ENCODE measurements at places on chromosomes 1 and 21.

- no peak for DNase-seq
These were observed 23.9 kb upstream of the RUNX1 start for GRCh38 chr21:35072960-35073359.

- DNase-seq, result no peak
These were observed 44.8 kb upstream of the CCDC27 start for GRCh38 chr1:3707298-3707938.

DNA sequence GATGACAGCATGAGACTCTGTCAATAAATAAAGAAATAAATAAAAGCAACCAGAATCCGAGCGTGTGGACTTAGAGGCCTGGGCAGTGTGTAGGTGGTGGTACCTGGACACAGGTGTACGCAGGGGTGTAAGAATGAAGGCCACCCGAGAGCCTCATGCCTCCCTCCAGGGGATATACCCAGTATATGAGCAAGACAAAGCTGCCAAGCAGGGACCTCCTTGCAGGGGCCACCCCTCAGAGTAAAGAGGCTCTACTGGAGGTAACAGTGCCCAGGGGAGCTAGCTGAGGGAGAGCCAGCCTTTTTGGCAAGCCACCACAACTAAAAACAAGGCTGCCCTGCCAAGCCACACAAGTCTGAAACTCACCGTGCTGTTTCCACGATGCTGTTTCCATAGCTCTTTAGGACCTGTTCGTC lies 179.2 kb upstream of the RAB4A start:
- no peak for DNase-seq

DNA sequence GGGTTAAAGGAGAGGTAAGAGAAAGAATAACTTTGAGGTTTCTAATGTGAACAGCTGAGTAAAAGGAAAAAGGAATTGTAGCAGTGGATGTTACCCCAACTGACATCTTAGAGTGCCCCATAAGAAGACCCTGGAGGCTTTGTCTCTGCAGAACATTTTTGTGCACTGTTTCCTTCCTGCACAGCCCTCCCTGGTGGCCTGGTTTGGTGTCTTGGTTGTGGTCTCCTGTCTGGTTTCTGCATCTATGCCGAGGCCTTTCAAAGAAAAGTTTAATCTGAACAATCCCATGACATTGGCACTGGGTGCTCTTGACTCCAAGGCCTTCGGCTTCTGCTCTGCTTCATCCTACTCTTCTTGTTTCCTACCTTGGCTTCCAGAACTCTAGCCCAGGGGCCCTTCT lies 57.8 kb downstream of the RHOU start:
- DNase-seq, result no peak

DNA sequence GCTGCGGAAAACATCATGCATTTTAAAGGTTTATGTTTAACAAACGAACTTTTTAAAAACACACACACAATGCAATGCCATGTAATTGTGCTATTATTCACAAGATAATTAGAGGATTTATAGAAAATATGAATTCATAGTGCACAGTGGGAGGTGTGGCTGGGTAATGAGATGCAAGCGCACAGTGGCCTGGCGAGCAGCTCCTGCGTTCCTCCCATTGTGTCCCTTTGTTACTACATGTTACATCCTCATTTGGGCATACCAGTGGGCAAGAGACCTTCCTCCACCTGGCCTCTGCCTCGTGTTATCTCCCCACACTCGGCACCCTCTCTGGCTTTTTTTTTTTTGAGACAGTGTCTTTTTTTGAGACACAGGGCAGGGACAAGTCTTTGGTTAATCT lies 30.0 kb upstream of the TENT5B start:
- no peak for DNase-seq

DNA sequence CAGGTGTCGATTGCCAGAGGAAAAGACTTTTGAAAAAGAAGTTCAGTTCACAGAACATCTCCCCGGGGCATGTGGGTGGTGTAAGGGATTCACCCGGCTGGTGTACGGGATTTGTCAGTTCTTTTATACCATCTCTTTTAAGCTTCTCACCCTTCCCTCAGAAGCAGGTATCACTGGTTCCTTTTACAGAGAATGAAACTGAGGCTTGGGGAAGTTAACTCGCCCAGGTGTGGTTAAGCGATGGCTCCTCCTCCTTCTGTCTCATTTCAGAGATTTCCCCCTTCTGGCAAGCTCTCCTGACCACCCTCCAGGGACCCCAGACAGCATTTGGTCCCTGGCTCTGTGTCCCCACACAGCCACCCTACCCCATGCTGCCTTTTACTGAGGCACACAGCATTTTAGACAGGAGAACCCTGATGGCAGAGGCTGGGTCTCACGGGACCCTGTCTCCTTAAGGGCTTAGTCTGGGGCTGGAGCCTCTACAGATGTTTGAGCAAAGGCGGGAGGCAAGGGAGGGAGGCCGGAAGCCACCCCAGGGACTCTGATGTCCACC lies 2.8 kb upstream of the ECE1 start:
- no peak for DNase-seq

DNA sequence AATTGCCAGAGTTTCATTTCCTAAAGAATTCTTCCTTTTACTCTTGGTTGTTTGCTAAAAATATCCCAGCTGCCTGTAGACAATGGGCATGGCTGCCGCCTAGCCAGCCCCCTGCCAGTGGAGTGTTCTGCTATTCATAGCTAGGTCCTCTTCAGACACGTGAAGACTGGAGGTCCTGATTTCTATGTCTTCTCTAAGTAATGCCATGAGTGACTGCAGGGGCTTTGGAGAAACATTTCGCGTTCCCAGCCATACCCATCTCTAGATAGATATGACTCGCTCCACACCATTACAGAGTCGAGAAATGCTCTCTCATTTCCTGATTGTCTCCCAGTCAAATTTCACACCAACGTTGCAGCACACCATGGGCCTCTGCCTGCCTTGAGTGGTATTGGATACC lies 99.5 kb upstream of the BACE2 start:
- no peak for DNase-seq

GRCh38 chr1:214673576-214673975 lies 70.6 kb downstream of the CENPF start:
- no peak for DNase-seq

GRCh38 chr21:44618909-44619308 lies 7.0 kb downstream of the KRTAP10-8 start:
- DNase-seq, result no peak

GRCh38 chr21:32410916-32411315 lies 1.6 kb upstream of the EVA1C start:
- no peak for DNase-seq

DNA sequence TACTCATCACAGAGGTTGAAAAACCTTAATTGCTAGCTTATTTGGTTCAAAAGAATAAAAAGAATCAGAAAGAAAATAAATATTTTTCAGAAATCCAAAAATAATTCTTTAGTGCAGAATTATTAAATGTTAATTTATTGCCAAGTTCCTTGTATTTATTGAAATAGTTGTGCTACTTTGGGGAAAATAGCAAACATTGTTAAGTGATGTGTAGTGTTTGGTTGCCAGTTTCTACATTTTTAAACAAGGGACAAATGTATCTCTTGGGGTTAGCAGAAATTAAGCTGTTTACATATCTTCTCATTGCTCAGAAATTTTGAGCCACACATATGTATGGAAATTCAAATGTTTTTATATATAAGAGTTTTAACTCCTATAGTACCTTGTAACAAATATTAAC lies 775.0 kb downstream of the USP25 start:
- no peak for DNase-seq

DNA sequence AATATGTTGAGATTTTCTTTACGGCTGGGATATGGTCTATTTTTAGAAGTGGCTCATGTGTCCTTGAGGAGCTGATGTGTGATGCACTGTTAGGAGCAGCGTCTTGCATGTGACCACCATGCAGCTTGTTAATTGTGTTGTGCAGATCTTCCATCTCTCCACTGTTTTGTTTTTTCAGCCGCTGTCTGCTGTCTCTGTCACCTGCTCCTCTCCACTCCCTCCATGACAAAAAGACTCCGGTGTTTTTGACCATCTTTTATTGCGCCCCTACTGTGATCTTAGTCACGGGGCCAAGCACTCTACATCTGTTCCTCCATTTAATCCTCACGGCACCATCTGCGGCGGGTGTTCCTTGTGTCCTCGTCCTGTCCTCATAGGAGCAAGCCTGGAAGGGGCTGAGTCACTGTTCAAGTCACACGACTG lies 51.8 kb downstream of the ADARB1 start:
- DNase-seq, result no peak

GRCh38 chr1:204348722-204349121 lies 11.0 kb downstream of the PLEKHA6 start:
- peak; percentile 19 for DNase-seq

DNA sequence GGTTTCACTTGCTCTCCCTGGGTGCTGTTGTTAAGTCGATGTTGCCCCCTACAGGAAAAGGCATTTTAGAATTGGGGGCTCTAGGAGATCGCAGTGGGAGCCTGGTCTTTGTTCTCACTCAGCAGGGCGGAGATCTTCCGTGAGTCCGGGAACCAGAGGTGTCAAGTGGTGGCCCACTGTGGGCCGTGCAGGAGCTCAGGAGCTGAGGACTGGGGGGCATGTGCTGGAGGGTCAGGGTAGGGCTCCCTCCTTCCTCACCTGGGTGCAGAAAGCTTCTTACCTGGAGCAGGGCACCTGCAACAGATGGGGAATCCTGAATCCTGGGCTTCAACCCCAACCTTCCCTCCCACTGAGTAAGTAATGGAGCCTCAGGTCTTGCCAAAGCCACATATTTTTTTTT lies 392.7 kb downstream of the NPHP4 start:
- no peak for DNase-seq

DNA sequence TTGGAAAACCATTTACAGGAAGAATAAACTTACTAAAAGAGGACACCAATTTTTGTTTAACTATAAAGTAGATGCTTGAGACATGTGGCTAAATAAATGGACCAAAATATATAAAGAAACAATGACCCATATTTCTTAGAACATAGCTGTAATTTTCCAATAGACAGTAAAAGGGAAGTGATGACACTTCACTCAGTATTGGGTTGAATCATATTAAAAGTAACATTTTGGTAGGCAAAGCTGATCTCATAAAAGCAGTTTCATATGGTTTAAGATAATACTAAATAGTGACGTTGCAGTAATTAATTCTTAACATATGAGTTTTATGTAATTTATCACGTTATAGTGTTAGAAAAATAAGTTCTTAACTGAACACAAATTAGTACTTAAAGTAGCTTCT lies 308.9 kb upstream of the RUNX1 start:
- peak; percentile 79 for DNase-seq

DNA sequence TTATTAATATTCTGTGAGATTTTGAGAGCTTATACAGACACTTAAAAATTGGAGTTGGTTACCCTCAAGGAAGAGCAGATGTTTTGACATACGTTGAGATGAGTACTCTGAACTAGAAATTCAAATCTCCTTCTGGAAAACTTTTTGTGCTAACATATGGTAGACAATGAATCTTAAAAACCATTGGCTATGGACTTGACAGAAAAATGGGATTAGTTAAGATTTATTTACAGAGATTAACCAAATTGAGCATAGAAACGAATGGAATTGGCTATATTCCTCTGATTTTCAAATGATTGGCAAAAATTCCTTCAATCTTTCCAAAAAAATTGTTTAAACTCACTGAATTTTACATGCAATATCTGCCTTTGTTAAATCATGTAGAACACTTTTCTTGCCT lies 1392.9 kb downstream of the BRINP3 start:
- no peak for DNase-seq

- no peak for DNase-seq
These were observed 15.5 kb upstream of the ZNF436 start for GRCh38 chr1:23385119-23385621.

- DNase-seq, result no peak
These were observed 33.6 kb downstream of the RGS21 start for GRCh38 chr1:192350356-192350755.

GRCh38 chr1:2605509-2606395 lies 19.2 kb downstream of the PRXL2B start:
- DNase-seq, result no peak

DNA sequence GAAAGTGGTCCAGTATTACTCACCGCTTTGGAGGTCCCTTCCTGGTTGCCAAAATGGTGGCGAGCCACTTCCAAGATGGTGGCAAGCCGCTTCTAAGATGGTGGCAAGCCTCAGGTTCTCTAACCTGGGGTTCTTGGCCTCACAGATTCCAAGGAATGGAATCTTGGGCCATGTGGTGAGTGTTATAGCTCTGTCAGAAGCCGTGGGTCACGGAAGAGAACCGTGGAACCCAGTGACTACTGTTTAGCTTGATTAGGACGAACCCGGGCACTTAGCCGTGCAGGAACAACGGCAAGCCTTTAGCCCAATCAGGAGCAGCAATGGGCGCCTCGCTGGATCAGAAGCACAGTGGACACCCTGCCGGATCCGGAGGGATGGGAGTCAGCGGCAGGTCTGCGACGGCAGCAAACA lies 356.2 kb upstream of the TMPRSS15 start:
- DNase-seq, result no peak

GRCh38 chr1:107949467-107950253 lies 15.3 kb downstream of the VAV3 start:
- DNase-seq, result peak; percentile 24

- DNase-seq, result no peak
These were observed 23.0 kb upstream of the CRP start for GRCh38 chr1:159737238-159737916.

GRCh38 chr21:40404396-40404800 lies 442.6 kb downstream of the DSCAM start:
- DNase-seq, result no peak

DNA sequence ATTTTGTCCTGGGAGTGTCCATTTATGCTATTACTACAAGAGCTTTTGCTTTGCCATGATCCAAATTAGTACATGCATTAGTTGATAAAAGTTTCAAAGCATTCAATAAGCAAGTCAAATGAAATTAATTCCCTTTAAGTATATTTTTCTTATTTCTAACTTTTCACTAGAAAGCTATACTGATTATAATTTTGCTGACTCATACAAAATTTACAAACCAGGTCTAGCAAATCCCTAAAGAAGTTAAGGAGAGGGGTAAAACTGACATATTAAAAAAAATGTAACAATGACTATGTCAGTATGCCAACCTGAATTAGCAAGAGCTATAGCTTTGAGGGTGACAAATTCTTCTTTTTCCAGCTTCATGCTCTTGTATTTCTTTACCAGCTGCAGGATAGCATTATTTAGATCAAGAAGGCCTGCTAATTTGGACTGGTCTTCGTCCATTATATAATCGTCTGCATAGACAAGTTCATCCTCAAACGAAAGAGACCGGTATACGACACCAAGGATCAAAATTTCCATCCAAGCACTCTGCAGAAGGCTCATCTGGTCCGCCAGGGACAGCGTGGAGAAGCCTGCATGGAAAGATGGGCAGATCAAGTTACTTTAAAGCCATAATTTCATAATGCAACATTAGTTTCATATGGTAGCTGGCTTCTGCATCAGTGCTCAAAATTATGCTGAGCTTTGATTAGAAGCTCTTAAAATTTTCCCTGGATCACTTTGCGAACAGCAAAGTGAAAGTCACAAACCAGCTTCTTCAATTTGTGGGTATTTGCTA lies 95.8 kb upstream of the USH2A start:
- no peak for DNase-seq

- DNase-seq, result no peak
These were observed 24.0 kb upstream of the LRRC3 start for GRCh38 chr21:44431300-44431699.

- DNase-seq, result no peak
These were observed 12.8 kb downstream of the MAB21L3 start for GRCh38 chr1:116123837-116124533.

GRCh38 chr1:6800745-6801144 lies 15.5 kb downstream of the CAMTA1 start:
- DNase-seq, result peak; percentile 83

All from OCI-M1 (cell line).